ENCODE measurements at places on chromosomes 7 and 10.
A peak's percentile ranks its signal among the peaks of the same experiment; 100 is the strongest.

DNA sequence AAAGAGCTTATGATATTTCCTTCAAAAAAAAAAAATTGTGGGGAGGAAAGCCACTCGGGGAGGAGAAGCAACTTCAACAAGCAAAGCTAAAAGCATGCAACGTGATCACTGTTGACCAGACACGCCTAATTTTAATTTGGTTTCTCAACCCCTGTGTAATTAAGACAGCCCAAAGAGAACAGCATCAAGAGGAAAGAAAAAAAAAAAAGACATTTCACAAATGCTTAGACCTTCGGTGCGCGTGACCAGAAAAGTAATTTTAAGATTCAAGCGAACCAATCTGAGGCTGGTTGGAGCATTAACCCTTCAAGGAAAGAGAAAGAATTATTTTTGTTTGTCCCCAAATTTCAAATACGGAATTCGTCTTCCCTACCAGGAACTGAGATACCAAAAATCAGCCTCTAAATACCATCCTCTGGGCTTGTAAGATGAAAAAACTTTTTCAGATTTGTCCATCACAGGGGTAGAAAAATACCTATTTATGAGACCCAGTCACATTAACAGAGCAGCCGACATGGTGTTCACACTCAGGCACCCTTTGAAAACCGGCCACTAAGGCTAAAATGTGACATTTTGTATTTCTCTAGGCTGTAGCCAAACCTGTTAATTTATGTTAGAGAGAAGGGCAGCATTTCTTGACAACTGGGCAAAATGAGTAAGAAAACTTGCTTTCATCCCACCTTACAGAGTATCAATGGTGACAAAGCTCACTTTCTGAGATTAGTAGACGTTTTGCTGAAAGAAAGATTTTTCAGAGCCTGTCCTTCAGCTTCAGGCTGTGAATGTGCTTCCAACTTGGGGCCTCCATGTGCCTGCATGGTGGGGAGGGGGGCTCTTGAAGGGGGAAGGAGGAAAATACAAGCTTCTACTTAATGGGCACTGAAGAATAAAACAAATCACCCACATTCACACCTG is 179.9 kb upstream of the KLF14 start:
- ATAC-seq, result no peak

DNA sequence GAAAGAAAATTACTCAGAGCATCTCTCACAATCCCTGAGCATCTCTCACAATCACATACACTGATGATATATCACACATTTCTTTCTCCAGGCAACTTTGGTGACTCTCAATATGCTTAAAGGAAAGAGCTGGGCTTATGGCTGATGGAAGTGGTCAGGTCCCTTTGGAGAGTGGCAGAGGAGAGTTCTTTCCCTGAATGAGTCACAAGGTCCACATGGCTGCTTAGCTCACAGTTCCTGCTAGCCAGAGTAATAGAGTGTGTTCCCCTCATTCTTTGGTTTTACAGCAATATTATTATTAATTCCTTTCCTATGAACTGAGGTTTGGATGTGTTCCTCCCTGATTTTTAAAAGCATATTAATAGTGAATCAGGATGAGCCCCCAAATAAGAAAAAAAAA is 287.4 kb downstream of the C7orf25 start:
- no peak for ATAC-seq

DNA sequence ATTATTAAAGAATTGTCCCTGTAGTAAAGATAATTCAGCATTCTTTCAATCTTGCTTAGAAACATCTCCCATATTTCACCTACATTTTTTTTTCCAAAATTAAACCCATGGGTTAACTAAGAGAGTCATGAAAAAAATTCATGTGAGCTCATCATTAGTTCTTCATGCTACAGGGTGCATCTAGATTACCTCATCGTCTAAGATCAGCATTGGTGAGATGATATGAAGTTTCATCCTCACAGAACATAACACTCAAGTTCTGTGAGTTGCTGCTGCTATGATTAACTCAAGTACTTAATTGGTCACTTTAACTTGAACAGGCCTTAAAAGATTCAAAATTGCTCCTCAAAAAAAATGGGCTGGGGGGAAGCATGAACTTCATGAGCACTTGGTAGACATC is 50.0 kb downstream of the RAB11FIP2 start:
- no peak for ATAC-seq

- peak; percentile 95 for ATAC-seq
Observed at GRCh38 chr7:26789481-26790184, 74.8 kb downstream of the SKAP2 start.

GRCh38 chr10:61020420-61021158 is 76.6 kb upstream of the RHOBTB1 start:
- no peak for ATAC-seq

GRCh38 chr7:28509251-28510025 is 97.1 kb downstream of the CREB5 start:
- ATAC-seq, result peak; percentile 92

- ATAC-seq, result no peak
Observed at GRCh38 chr7:154909241-154910105, 93.5 kb downstream of the PAXIP1 start.
